Urothelium cell line (cell line): ENCODE measurements at places on chromosomes 7 and 10.
A peak's percentile ranks its signal among the peaks of the same experiment; 100 is the strongest.

GRCh38 chr10:14008740-14009080 lies 322.0 kb downstream of the FRMD4A start:
- no peak for DNase-seq

DNA sequence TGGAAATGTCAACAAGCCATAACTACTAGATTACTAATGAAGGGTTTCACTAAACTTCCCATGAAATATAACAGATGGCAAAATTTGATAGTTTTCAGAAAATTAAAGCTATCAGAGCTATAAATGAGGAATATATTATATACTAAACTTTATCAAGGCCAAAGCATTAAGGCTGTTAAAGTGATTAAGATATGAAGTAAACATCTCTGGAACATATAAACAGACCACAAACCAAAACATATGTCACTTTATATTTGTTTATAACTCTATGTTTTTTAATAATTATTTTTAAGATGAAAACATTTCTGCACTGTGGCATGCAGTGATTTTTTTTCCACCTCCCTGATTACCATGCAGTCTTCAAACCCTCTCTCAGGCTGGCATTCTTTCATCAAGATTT lies 120.2 kb downstream of the REEP3 start:
- no peak for DNase-seq

DNA sequence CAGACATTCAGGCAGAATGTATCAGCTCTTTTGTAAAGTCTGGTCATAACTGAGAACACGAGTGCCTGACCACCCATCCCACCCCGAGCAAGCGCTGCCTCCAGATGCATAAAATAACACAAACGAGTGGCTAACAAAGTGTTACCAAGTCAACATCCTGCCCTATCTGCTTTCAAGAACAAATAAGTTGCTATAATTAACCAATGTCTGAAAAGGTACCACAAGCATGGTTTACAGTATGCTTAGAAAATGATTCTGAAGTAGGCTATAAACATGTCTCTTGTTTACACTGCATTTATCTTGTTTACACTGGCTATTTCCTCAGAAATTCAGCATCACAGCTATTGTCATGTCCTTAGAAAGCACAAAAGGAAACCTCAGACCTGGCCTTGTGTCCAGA lies 49.5 kb downstream of the PIK3AP1 start:
- no peak for DNase-seq

GRCh38 chr10:48306870-48307710 lies 613 bp downstream of the MAPK8 start:
- DNase-seq: peak; percentile 81

DNA sequence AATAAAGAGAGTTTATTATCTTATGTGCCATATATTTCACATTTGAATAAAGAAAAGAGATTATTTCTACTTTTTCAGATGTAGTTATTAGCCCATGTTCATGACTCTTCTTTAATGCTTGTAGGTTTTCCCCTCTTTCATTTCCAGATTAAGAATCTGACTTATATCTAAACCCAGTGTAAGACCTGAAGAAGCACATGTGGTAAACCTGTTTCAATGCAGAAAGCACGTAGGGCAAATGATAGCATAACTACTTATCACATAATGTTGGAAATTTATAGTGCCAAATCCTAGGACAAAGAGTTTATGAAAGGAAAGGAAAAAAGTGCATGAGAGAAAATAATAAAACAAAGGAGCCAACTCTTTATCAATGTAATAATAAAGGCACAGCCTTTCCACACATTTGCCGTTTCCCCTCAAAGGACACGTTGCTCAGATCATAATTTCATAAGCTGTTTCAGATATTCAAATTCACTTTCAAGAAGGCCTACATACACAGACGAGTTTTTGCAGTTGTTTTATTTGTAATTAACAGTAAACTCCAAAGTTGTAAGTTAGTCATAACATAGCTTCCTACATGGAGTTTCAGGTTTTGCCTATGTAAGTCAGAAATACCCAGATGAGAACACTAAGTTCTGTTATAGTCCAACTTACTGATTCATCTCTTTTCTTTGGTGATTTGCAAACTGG lies 88.8 kb upstream of the MDFIC start:
- no peak for DNase-seq

- DNase-seq: no peak
These were observed 20.8 kb downstream of the FZD9 start for GRCh38 chr7:73454424-73454823.
